ENCODE measurements at places on chromosomes 13 and 19.

DNA sequence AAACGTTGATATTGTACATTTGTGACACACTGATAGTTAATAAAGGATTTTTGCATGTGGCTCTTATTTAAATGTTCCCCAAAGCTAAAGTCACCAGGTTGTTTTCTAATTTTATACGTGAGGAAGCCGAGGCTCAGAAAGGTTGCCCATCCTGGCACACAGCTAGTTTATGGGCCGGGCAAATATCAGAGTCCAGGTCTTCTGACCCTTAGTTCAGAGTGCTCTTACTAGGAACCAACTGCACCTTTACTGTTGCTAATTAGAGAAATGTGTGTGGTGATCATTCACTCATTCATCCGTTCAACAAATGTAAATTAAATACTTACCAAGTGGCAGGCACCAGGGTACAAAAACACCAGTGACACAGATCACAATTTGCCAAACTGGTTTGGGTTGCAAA is 46.3 kb upstream of the RGCC start:
- no peak for DNase-seq

GRCh38 chr13:36432106-36432544 is at the start of gene CCNA1:
TSS of gene CCNA1 (plus strand) at chr13:36432495. CDS start at chr13:36433057, 562 bp downstream.
- DNase-seq, result no peak

DNA sequence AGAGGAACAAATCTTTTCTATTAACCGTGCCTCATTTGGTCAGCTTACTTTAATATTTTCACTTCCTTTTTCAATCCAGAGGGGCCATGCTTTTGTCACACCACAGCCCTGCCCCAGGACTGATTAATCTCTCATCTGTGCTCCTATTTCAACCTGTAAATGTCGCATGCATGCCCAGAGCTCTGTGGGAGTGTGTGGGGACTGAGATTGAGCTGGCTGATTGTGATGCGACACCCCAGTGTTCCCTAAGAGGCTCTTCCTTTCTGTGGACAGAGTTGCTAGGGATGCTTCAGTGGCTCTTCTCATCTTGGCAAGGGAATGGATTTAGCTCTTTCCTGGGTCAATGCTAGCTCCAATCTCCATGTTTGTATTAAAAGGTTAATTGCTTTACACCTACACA is 249.6 kb downstream of the TDRD3 start:
- no peak for DNase-seq

- no peak for DNase-seq
Measured at GRCh38 chr13:41608111-41608838, 150.9 kb downstream of the RGCC start.

DNA sequence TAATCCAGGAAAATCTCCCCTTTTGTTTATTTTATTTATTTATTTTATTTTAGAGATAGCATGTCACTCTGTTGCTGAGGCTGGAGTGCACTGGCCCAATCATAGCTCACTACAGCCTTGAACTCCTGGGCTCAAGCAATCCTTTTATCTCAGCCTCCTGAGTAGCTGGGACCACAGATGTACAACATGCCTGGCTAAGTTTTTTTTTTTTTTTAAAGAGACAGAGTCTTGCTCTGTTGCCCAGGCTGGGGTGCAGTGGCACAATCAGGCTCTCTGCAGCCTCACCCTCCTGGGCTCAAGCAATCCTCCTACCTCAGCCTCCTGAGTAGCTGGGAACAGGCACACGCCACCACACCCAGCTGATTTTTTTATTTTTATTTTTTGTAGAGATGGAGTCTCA is 6.3 kb upstream of the PDCD2L start:
- no peak for DNase-seq

- no peak for DNase-seq
Measured at GRCh38 chr13:20825477-20825875, 51.7 kb upstream of the EEF1AKMT1 start.

DNA sequence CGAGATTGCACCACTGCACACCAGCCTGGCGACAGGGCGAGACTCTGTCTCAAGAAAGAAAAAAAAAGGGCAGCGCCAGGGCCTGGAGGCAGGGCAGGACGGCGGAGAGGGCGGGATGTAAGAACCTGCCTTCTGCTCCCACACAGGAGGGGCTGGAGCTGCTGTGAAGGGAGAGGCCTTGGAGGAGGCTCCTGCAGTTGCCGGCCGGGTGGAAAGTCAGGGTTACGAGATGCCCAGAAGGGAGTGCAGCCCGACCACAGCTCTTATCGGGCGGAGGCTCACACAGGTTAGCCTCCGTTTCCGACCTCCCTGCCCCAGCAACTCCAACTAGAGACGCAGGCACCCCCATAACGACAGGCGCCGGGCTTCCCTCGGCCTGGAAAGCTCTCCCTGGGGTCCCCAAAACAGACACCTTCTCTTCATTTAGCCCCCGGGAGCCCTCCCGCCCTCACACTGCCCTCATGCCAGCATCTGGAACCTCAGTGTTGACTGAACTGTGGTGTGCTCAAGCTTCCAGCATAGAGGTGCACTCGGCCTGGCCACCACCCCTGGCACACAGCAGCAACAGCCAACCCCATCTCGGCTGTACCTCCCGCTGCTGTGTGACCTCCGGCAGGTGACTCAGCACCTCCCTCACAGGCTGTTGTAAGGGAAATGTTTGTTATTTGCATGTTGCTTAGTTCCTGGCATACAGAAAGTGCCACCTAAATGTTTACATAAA is 1.4 kb downstream of the PLPP2 start:
- peak; percentile 25 for DNase-seq

DNA sequence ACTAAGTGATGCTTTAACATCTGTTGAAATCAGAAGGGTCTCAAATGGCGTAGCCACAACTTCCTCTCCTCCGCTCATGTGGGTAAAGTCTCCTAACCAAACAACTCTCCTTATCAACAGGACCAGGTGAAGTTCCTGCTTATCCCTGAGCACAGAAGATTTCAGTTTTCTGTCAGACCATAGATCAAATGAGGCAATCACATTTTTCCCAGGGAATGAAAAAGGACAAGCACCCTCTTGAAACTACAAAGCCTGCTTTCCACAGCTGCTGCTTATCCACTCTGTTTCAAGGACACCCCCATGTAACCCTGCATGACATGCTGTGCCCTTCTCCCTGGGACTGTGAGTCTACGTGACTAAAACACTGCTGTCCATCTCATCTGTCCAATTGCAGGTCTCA is 788.3 kb upstream of the SLITRK5 start:
- DNase-seq, result no peak

DNA sequence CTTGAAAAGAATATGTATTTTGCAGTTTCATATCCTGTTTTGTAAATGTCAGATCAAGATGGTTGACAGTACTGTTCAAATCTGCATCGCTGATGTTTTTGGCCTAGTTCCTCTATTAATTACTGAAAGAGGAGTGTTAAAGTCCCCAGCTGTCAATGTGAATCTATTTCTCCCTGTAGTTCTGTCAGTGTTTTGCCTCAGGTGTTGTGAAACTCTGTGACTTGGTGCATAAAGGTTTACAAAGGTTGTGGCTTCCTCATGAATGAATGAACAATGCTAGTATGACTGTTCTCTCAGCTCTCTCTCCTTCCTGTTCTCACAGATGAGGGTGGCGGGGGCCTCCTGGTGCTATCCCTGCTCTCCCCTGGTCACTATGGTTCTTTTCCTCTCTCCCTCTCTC is 142.4 kb downstream of the MYCBP2 start:
- peak; percentile 6 for DNase-seq

DNA sequence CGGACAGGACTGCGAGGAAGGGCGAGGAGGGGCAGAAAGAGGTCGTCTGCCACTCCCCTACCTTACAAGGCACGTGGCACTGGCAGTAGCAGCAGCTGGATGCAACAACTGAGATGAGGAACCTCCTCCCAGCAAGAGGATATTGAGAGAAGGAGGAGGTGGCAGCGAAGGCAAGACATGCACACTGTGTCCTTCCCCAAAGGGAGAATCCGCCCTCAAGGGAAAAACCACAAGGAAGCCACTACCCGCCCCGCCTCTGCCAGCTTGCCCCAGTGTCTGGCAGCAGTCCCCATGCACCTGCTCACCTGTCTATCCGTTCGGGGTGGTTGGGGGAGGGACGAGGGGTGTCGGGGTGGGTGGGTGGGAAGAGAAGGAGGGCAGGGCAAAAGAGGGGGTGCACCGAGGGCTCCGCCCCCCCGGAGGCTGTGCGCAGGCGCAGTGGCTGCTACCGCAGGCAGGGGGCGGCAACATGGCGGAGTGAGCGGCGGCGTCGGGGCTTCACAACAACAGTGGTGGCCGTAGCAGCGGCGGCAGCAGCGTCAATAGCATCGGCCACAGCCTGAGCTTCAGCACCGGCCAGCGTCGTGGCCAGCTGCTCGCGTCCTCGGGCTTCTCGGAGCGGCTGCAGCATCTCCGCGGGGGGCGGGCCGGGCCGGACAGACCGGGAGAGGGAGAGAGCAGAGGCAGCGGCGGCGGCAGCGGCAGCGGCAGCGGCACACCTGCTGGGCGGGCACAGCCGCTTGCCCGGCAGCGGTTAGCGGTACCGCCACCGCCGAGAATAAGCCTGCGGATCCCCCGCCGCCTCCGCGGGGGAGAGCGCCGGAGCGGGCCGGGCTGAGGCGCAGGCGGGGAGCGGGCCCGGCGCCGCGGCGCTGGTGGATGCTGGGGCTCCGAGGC is at the start of gene NBEA:
NBEA (plus strand) TSS at position 436 of the 897 bp plus-strand sequence. CDS start 551 bp downstream, outside the sequence.
- peak; percentile 58 for DNase-seq

All from stimulated activated CD8-positive, alpha-beta memory T cell treated with anti-CD3 and anti-CD28 coated beads, Interleukin-7, amount 100 ng/mL, for 48 hours (primary cell).